Stimulated activated CD8-positive, alpha-beta memory T cell treated with anti-CD3 and anti-CD28 coated beads, Interleukin-4, amount 100 ng/mL, for 24 hours (primary cell): ENCODE measurements at places on chromosomes 11 and 22.

- DNase-seq = no peak
These were observed 4.7 kb upstream of the SHISA8 start for GRCh38 chr22:41919357-41920224.

GRCh38 chr11:68090706-68091105 lies 30.5 kb downstream of the CHKA start:
- DNase-seq = no peak

DNA sequence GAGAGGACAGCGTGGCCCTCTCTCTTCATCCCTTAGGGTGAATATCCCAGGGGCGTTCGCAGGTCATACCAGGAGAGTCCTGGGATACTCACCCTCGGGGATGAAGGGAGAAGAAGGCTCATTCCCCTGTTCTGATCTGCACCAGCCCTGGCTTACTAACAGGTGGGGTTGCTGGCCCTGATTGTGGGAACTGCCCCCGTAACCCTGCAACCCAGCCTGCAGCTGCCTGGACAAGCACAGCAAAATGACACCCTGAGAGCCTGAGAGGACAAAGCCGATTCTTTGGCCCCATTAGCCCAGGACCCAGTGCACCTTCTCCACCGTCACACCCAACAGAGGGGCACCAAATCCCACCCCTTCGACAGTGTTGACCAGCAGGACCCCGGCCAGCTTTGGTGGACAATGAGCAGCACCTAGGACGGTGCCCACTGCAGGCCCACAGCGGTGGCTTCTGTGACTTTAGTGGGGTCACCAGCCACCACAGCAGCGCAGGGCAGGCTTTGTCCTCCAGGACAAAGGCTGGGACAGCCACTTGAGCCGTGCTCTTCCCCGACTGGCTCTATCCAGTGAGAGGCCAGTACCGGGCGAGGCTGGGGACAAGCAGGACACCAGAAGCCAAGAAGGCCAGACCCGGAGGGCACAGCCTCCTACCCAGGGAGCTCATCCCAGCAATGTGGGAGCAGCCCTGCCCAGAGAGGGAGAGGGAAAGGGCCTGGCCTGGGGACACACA lies 98.5 kb upstream of the RTL6 start:
- DNase-seq = no peak

GRCh38 chr11:19382131-19382611 lies 141.4 kb upstream of the E2F8 start:
- no peak for DNase-seq

GRCh38 chr11:75879737-75880136 lies 64.7 kb downstream of the UVRAG start:
- DNase-seq = no peak

DNA sequence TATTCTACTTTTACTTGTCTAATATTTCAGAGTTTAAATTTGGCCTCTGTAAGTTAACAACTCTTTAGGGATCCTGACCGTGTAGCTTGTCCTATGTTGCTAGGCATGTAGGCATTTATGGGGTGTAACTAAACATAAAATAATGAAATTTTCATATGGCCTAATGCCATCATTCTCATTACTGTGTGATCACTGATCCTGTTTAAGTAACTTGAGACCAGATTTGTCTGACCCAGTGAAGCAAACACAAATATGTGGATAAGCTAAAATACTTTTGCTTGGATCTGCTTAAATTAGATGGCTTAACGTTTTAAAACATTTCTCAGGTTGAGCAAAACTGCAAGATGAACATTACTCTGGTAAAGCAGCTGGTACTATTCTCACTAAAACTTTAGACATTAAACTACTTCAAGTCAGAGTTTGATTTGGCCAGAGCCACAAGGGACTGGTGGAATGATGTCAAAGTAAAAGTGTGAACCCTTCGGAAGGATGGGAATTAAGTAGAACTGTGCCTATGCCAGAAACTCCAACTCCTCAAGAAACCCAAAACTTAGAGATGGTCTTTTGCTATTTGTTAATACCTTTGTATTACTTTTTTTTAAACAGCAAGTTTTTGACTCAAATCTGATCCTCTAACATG lies 12.5 kb downstream of the QSER1 start:
- DNase-seq = no peak

GRCh38 chr11:20260307-20260706 lies 100.0 kb upstream of the DBX1 start:
- DNase-seq = no peak

- no peak for DNase-seq
These were observed 60.9 kb downstream of the SMIM38 start for GRCh38 chr11:69216647-69217051.

DNA sequence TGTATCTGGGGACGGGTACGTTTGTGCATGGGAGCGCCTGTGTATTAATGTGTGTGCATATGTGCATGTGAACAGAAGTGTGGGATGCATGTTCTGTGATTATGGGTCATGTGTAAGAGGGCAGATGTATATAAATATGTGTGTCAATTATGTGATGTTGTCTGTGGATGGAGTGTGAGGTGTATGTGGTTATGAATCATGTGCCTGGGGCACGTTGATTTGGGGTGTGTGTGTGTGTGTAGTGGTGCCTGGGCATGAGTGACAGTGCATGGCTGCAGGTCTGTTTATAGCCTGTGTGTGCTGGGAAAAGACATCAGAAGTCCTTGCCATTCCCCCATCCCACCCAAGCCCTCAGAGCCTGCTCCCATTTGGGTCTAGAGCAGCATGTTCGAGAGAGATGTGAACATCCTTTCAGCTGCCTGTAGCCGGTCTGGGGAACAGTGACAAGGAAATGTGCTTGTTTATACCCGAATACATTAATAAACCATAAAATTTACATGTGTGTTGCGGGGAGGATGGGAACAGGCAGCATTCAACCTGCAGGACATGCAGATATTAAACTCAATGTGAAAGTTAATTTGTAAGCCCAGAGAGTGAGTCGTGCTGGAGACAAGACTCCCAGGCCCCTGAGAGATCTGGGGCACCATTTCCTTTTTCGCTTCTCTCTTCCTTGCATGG lies 129.0 kb downstream of the NECTIN1 start:
- no peak for DNase-seq

GRCh38 chr11:70420008-70420464 lies 21.7 kb downstream of the CTTN start:
- no peak for DNase-seq
